ENCODE measurements at places on chromosomes 5 and 9. TPM values are rescaled to one million over a fixed set of nuclear protein-coding genes. Genes with fewer than 3 reads are reported as not detected.

The EGFLAM gene
- not detected for total RNA-seq

The LRRC70 gene
- total RNA-seq, result 1.5 TPM

The BHMT2 gene
- not detected for total RNA-seq

The ANKRD18B gene
- total RNA-seq, result 5.4 TPM

The LCN2 gene
- 154 TPM for total RNA-seq

The MYOT gene
- total RNA-seq, result not detected

- no peak for DNase-seq
These were observed 274.2 kb upstream of the DAB2 start for GRCh38 chr5:39698838-39699560.

DNA sequence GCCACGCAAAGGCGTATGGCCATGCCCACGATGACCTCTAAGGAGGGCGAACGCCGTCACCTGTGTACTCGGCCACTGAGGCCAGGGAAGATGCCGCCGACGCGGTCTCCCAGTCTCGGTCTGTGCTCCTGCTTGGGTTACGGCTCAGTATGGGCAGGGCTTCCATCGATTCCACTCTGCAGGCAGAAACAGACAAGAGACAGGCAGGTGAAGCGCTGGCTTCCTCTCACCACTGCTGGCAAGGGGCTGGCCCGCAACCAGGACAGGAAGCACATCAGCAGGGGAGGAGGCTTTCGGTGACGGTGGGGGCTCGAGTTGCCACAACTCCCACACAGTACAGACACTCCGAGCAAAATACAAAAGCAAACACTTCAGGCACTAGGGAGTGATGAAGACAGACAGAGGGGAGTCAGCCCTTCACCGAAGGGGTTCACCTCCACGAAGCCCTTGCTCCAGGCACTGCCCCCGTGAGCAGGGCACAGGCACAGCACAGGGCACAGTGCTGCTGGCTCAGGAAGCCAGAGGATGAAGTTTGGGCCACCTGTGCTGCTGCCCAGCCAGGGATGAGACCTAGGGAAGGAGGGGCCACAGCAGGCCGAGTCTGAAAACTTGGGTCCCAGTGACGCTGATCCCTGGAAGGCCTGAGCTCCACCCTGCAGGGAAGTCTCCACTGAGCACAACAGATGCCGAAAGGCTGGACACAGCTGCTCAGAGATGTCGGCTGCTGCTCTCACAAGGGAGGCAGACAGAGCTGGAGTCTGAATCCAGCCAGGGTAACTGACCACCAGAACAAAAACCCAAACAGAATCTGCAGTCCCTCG, 91.3 kb downstream of the CAMSAP1 start:
- DNase-seq, result no peak

DNA sequence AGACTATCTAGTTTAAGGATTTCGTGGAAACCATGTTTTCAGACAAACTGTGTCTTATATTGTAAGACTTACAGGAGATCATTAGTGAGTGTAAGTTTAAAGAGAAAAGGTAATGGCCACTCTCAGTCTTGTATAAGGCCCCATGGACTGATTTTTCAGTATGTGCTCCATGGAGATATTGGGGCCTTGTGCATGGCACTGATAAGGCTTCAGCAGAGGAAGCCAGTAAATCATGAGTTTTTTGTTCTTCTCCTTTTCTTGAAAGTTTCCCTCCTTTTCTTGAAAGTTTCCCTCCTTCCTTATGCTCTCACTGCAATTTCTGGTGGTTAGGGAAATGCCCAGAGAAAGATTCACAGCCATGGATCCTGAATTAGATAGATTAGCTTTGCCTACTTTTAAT, 471.3 kb downstream of the LRRC70 start:
- no peak for DNase-seq

DNA sequence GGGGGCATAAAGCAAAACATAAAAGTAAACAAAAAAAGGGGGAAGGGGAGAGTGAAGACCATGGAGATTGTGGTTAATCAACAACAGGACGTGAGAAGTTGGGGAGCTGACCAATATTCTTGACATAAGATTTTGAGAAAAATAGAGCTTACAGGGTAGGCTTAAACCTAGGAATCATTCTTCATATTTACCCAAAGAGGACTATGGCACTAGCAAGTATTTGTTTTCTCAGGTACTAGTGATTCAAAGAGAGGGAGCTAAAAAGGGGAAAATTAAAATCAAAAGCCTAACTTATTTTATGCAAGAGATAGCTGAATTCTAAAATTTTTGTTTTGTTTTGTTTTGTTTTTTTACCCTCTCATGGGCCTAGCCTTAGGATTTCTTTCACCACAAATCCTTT, 427.5 kb downstream of the PIK3R1 start:
- no peak for DNase-seq

DNA sequence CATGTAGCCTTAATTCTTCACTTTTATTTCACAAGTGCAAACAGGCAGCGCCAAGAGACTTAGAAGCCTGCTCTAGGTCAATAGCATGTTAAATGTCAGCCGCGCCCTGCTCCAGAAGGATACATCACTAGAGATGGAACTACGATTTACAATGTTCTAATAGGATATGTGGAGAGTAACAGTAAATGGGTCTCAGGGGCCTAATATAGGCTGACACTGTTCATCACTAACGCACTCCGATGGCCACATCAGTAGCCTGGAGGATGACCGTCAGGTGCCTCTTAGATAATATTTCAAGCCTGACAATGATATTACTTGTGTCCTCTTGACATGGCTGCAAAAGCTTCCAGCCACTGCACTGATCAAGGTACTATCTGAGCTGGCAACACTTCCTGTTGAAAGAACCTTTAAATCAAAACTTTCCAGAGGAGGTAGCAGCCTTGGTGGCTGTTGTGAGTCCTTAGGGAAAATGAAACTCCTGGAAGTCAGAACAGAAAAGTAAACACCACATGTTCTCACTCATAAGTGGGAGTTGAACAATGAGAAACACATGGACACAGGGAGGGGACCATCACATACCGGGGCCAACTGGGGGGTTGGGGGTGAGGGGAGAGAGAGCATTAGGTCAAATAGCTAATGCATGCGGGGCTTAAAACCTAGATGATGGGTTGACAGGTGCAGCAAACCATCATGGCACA, 35.0 kb downstream of the PTTG1 start:
- no peak for DNase-seq

- no peak for DNase-seq
These were observed 14.6 kb downstream of the ZNF883 start for GRCh38 chr9:112997236-112997941.

DNA sequence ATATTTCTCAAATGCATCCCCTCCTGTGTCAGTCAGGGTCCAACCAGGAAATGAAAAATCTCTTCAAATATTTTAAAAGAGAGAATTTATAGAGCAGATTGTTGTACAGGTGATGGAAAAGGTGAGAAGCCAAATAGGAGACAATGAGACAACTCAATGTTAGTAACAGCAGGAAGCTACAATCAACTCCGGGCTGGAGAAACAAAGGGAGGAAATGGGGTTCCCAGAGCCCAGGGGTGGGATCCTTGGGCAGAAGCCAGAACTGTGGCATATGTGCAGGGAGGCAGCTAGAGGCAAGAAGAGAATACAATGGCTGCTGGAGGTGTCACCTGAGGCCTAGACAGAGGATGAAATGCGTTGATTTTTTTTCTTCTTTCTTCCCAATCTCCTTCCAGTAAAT, 361.8 kb upstream of the ACTBL2 start:
- DNase-seq, result no peak

DNA sequence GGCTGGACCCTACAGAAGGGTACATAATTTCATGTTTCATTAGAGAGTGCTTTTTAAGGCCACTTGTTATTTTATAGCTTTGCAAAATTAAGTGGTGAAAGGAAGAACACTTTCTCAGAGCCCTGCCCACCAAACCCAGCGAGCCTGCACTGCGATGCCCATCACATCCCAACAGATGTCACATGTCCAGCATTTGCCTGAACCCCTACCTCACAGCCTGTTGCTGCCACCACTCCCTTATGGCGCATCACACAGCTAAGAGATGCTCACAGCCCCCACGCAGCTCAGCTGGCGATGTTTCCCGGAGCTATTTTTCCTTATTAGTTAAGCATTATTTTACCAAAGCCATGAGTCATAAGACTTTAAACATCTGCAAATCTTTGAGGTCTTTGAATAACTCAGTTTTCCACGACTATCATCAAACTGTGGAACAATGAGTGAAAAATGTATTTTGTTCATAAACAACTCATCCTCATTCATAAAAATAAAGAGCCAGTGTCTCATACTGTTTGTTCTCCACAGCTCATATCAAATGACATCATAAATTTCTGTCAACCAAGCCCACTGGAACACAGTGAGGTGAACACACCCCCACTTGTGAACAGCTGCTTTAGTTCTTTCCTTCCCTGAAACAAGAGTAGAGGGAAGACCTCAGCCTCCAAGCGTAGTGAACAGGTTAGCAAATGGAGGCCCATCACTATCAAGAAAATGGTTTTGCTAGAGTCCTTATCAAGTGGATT, 104.9 kb downstream of the SYK start:
- DNase-seq, result no peak

- DNase-seq, result no peak
These were observed 29.1 kb downstream of the HTR4 start for GRCh38 chr5:148625250-148625649.

DNA sequence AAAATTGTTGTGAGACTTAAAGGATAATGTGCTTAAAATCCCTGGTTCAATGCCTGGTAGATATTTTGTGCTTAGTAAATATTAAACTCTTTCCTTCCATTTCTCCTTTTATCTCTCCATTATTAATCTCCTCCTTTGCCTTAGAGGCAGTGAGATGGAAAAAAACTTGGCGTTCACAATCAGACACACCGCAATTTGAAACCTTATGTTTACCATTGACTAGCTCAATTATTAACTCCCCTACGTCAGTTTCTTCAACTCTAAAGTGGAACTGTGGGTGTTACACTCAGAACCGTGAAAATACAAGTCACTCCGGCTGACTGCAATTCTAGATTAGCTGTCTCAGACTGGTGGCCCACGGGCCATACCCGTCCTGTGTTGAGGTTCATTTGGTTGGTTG, 327.2 kb downstream of the DEPDC1B start:
- DNase-seq, result no peak

GRCh38 chr9:115777610-115778009, 376.0 kb upstream of the PAPPA start:
- no peak for DNase-seq

DNA sequence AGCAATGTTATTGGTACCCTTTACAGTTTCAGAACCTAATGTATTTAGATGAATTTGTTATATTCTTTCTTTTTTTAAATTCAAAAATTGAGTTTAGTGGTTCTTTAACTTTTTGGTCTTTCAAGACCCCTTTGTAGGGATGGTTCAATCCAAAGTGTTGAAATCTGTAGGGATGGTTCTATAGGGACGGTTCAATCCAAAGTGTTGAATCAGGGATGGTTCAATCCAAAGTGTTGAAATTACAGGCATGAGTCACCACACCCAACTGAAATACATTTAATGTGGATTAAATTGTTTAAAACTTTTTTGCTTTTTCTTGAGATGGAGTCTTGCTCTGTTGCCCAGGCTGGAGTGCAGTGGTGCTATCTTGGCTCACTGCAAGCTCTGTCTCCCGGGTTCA, 30.6 kb downstream of the SNX2 start:
- DNase-seq, result no peak

DNA sequence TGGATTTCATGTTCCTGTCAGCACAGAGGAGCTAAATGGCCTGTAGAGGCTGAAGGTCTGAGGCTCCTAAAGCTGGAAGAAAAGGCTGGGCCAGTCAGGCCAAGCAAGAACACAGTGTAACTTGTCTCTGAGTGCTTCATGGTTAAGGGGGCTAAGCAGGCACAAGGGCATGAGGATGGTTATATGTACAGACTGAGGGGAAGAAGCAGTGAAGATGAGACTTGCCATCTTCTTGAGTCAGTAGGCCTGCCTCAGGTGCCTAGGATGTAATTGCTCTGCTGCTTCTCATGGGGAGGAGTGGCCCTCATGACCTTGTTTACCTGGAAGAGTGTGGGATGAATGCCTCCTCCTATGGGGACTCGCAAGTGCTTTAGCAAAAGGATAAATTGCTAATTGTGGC, 8.7 kb upstream of the PSMD5 start:
- no peak for DNase-seq

DNA sequence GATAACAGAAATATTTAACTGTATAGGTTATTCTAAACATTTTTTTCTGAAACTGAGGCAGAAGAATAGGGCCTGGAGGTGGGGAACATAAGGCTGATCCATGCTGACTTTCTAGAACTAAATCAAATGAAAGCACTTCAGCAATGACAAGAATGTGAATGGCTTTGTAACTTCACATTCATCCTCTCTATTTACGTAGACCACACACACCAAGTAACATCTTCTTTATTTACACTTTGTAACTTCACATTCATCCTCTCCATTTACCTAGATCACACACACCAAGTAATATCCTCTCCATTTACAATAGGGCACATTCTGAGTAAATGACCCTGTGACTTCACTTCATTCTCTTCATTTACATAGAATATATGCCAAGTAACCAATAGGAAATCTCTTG, 251.8 kb upstream of the CDH9 start:
- no peak for DNase-seq

DNA sequence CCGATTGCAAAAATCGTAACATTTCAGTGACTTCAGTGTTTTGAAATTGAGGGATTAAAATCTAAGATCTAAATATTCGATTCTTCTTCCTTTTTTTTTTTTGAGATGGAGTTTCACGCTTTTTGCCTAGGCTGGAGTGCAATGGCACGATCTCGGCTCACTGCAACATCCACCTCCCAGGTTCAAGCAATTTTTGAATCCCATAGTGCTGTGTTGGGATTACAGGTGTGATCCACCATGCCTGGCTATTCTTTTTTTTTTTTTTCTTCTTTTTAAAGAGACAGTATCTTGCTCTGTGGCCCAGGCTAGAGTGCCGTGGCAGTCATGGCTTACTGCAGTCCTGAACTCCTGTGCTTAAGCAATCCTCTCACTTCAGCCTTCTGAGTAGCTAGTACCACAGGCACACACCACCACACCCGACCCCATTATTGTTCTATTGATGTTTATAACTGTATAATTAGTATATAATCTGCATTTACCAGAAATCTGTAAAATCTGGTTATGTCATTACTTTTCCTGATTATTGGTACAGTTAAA, 42.7 kb downstream of the NSD1 start:
- no peak for DNase-seq

DNA sequence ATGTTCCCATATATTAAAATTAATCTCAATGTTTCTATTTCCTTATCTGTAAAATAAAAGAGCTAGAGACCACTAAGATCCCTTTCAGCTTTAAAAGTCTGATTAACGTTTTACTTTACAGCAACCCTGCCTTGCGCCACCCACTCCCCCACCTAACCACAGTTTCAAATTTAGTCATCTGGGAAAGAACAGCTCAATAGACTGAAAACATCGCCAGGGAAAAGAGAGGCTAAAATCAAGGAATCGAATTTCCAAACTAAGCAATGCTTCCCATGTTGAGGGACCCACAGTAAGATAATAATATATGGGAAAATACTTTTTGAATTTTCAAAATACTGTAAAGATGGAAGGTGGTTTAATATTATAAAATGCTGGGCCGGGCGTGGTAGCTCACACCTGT, 6.6 kb downstream of the SAXO1 start:
- no peak for DNase-seq

GRCh38 chr5:172583931-172584511, 57.0 kb upstream of the NEURL1B start:
- DNase-seq, result no peak

DNA sequence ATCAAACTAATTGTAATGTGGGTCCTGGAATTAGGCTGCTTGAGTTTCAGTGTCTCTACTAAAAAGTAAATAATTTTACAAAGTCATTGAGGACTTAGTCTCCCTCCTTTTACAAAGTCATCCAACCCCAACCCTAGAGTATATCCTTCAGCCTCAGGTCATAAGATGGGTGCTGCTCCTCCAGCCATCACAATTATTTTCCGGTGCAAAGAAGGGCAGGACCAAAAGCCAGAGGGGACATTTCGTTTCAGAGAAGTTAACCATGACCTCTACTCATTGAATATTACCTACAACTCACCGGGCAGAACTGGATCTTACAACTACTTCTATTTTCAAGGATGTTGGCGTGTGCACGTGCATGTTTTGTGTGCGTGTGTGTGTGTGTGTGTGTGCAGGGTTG, 60.5 kb upstream of the TNFSF8 start:
- DNase-seq, result no peak

All from PC-3 (cell line).